ENCODE measurements at places on chromosomes 5 and 9. TPM values are rescaled to one million over a fixed set of nuclear protein-coding genes. Genes with fewer than 3 reads are reported as not detected.

FGD3 gene
- 0.84 TPM for total RNA-seq

ADAMTSL1 gene
- not detected for total RNA-seq

PCDHA9 gene
- not detected for total RNA-seq

CYLC2 gene
- not detected for total RNA-seq

PCDHB3 gene
- total RNA-seq: 0.27 TPM

GARIN3 gene
- not detected for total RNA-seq

CAVIN4 gene
- 1.00 TPM for total RNA-seq

PCDHGA10 gene
- total RNA-seq: 0.18 TPM

DNA sequence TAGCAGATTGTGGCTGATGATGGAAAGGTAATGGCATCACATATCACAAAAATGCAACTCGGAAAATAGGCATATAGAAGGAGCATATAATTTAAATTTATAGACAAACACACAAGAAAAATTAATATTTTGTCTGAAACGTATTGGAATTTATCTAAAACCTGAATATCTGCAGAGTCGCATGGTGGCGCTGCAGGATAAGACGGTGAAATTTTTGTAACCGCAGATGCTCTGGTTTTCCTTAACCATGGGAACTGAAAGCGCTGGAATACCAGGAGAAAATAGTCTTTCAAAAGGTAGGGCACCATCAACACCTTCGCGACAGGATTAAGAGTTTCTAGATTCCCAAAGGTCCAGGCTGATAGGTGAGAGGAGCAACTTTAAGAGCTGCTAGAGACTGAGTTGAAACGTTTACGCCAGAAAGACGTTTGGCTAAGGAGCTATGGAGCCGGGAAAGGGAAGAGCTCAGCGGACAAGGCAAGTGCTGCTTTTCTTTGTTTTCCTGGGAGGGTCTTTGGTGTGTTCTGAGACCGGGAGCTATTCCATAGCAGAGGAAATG, 11.0 kb upstream of the PCDHB15 start:
- H3K4me3 ChIP-seq: 0 out of 2 replicates have a peak overlapping the region, but pooled peaks have one; percentile 24
- no peaks in the 10 kb centered on the region for H3K36me3 ChIP-seq
- no peaks in the 10 kb centered on the region for H3K27me3 ChIP-seq
- H3K4me1 ChIP-seq: no peaks in the 10 kb centered on the region
- DNase-seq: peak; percentile 4

DNA sequence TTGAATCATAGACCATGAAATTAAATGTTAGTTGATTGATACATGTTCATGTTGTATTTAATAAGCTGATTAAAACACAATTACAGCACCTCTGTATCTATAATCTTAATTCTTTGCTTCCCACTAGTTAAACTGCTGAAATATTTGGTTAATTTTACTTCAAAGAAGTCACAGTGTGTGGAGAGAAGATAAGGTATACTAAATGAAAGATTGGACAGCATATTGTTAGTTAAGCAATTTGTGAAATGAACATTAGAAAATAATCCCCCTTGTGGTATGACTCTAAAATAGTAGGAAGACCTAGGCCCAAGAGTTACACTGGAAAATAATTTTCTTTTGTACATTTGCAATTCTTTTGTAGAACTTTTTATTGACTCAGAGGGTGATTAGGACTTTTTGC, 30.3 kb downstream of the MAN2A1 start:
- H3K4me3 ChIP-seq: no peak overlapping the region
- peaks cover 3% of the 10 kb centered on the region for H3K36me3 ChIP-seq
- H3K4me1 ChIP-seq: peaks cover 12% of the 10 kb centered on the region
- no peaks in the 10 kb centered on the region for H3K27me3 ChIP-seq
- no peak overlapping the region for H3K27ac ChIP-seq

DNA sequence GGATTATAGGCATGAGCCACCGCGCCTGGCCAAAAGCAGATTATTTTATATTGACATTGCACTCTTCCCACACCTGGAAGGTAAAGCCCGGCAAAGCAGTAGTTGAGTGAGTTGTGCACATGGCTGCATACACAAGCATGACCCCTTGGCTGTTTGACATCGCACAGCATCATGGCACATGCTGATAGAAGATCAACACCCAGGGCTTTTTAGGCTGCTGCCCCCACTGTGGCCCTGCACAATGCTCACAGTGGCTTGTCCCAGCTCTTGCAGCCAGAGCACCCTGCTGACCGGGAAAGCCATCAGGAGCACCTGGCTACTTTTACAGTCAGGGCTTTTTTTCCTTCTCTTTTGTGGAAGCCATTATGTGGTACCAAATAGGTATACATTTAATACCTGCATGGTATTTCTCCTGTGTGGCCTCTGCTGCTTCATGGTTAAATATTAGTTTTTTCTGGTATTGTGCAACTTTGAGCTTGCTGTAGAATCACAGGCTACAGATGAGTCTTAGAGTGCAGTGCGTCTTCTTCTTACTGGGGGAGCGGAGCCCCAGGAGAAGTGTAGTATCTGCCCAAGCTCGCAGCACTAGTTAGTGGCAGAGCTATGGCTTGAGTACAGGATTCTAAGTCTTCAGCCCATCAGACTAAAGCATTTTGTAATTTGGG, 264.5 kb downstream of the AOPEP start:
- H3K4me1 ChIP-seq: peaks cover 87% of the 10 kb centered on the region
- peak overlapping the region; percentile 34 for H3K4me3 ChIP-seq
- no peaks in the 10 kb centered on the region for H3K27me3 ChIP-seq

- H3K36me3 ChIP-seq: no peaks in the 10 kb centered on the region
Observed at GRCh38 chr5:88979244-88979643, 96.3 kb upstream of the MEF2C start.

- H3K36me3 ChIP-seq: no peaks in the 10 kb centered on the region
- peaks cover 12% of the 10 kb centered on the region for H3K4me1 ChIP-seq
- peaks cover 18% of the 10 kb centered on the region for H3K27me3 ChIP-seq
- DNase-seq: no peak
- no peak overlapping the region for H3K27ac ChIP-seq
- H3K4me3 ChIP-seq: no peak overlapping the region
Observed at GRCh38 chr9:136750526-136750925, 2.2 kb upstream of the LCN6 start.

- H3K4me3 ChIP-seq: no peak overlapping the region
- H3K27ac ChIP-seq: no peak overlapping the region
- H3K27me3 ChIP-seq: no peaks in the 10 kb centered on the region
- H3K36me3 ChIP-seq: no peaks in the 10 kb centered on the region
- no peak for DNase-seq
Observed at GRCh38 chr5:11588803-11589202, 315.4 kb downstream of the CTNND2 start.
